ENCODE measurements at places on chromosomes 5 and 9.

DNA sequence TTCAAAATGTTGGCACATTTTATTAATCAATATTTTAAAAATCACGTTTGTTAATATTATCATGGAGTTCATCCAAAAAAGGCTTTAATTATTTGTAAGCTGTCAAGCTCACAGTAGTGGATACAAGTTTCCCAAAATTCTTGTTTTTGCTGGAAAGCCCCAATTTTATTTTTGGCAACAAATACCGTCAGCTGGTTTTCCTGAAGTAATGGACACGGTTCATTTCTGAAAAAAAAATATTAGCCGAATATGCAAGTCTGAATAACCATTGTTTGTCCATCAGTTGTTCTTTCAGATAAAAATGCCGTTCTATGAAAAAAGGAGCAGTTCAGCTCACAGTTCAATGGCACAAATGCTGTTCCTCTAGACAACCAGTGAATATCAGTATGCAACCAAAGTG is 101.5 kb upstream of the RAI14 start:
- DNase-seq, result no peak

- no peak for DNase-seq
These were observed 707.4 kb upstream of the COX7C start for GRCh38 chr5:85910335-85910734.

DNA sequence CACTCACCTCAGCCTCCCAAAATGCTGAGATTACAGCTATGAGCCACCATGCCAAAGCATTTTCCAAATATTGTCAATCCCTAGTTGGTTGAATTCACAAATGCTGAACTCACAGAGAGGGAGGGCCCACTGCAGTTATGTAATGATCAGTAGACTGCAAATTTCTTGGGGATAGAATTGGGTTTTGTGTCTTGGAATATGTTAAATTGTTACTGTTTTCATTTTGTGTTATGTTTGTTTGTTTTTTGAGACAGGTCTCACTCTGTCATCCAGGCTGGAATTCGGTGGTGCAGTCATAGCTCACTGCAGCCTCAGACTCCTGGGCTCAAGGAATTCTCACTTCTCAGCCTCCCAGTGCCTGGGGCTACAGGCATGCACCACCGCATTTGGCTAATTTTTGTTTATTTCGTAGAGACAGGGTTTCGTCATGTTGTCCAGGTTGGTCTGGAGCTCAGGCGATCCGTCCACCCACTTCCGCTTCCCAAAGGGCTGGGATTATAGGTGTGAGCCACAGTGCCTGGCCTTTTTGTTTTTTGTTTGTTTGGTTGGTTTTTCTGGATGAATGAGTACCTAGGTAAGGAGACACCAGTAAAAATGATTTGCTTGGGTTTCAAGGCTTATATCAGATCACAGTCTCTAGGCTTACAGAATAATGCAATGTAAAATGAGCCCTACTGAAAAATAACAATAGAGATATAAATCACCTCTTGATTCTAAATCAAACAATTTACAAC is 31.5 kb upstream of the LMNB1 start:
- DNase-seq, result no peak

DNA sequence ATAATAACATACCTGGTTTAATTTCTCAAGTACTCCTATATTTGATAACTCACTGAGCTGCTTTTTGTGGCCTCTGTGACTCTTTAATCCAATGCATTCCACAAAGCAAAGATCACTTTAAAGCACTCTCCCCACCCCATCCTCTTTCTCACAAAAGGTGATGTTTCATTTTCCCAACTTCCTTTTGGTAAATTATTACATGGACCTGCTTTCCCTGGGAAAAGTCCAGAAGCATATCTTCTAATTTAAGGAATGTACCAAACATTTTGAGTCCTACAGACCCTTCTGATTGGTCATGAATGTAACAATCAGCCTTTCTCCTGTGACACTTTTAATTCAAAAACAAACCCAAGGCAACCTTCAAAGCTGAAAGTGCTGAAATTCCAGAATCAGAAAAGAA is 71.1 kb downstream of the MLLT3 start:
- no peak for DNase-seq

DNA sequence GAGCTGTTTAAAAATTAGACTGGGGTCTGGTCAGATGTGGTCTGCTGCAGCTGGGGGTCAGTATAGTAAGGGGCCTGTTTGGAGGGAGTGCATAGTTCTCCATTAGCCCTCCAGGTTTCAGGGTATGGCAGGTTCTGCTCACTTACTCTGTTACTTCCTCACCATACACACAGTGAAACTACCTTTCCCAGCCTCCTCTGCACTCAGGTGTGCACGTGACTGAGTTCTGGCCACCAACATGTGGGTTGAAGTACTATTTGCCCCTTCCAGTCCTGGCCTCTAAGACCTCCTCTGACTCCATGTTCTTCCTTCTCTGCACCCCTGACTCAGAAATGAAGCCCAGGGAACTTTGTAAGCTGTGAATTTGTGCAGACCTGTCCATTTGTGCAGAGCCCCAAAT is 190.5 kb upstream of the CLINT1 start:
- no peak for DNase-seq

Measured in globus pallidus (tissue), 1 donor.